ENCODE measurements at places on chromosomes 1 and 21.

DNA sequence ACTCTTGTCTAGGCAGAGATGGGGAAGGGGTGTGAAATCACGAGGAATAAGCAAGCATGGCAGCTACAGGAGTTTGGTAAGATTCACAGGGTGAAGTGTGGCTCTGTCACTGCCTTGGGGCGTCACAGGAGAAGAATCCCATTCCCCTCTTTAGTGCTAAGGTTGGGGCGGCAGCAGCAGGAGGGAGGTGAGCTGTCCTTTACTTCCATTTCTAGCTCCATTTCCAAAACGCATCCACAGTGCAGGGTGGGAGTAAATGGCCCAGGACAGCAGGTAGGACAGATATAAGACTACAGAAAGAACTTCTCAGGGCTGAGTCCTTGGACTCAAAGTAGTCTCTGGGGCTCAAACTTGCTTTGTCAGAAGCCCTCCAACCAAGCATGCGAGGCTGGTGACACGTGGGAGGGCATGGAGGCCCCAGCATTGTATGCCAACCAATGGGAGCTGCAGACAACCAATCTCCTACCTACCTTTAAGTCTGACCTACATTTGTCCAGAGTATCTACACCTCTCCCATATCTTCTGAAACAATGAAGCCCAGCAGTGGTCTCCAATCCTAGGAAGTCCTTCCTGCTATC lies 8.5 kb downstream of the MEF2D start:
- no peak for DNase-seq

GRCh38 chr1:208809876-208810275 lies 565.7 kb upstream of the PLXNA2 start:
- DNase-seq: no peak

DNA sequence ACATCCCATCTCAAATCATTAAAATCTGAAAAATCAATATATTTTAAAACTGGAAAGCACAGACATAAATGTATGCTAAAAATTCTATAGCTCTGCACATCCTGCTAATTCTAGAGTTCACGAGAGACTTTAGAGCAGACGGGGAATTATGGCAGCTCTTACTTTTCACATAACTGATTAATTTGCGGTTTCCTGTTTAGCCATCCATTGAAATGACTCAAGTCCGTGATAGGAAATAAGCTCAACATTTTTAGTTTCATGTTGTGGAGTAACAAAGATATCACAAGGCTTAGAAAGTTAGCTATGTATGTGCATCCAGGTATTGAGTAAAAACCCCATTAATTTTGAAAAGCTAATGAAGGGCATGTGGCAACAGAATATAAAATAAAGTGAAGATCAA lies 123.2 kb downstream of the SMYD2 start:
- DNase-seq: no peak

DNA sequence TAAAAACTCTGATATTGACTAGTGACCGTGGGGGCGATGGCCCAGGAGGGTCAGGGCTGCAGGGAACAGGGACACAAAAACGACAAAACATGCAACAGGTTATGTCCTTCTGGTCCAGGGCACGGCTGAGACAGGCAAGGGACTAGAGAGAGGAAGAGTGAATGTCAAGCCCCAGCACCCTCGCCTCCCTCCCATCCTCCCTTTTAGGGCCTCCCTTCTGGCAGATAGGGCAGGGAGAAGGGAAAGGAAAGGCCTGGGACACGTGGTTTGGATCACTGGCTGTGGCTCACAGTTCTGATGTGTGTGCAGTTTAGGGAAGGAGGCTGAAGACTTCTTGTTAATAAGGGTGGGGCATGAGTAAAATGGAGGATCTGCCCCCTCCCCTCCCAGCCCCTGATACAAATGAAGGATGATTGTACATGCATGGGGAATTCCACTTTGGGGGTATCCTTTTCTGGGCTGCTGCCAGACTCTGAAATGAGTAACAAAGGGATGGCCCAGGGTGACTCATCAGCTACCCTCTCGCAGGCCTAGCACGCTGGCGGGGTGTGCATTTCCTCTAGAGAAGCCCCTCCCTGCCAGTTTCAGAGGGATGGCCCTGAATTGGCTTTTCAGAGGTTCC lies 14.2 kb downstream of the CAPN2 start:
- DNase-seq: no peak

DNA sequence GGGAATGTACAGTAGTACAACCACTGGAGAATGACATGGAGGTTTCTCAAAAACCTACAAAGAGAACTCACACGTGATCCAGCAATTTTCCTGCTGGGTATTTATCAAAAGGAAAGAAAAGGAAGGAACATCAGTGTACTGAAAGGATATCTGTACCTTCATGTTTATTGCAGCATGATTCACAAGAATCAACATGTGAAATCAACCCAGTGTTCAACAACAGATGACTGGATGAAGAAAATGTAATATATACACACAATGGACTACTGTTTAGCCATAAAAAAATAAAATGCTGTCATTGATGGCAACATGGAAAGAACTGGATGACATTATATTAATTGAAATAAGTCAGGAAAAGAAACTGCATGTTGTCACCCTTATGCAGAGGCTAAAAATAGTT lies 19.0 kb upstream of the CYP4A11 start:
- DNase-seq: no peak

- DNase-seq: no peak
Observed at GRCh38 chr1:246687002-246687401, 37.2 kb upstream of the SCCPDH start.

- no peak for DNase-seq
Observed at GRCh38 chr1:21922090-21923013, 14.8 kb downstream of the HSPG2 start.

GRCh38 chr1:164569866-164570265 lies 10.9 kb downstream of the PBX1 start:
- DNase-seq: no peak

DNA sequence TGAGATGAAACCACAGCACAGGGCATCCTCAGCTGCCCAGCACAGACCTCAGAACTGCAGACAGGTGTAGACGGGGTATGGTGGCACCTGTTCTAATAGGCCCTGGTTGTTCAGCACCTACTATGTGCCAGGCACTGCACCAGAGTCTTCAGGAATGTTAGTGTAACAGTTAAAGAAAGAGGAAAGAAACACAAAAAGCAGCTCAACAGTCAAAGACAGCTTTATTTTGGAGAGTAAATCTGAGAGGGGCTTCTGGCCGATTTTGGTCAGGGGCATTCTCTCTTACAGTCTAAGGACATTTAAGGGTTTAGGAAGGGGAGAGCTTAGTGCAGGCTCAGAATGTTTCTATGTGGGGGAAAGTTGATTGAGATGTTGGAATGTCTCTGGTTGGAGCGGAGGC lies 45.2 kb upstream of the ACTL8 start:
- DNase-seq: no peak

GRCh38 chr1:25026730-25027450 lies 96.8 kb upstream of the RUNX3 start:
- DNase-seq: no peak

GRCh38 chr21:42554251-42554961 lies 40.8 kb downstream of the SLC37A1 start:
- no peak for DNase-seq

DNA sequence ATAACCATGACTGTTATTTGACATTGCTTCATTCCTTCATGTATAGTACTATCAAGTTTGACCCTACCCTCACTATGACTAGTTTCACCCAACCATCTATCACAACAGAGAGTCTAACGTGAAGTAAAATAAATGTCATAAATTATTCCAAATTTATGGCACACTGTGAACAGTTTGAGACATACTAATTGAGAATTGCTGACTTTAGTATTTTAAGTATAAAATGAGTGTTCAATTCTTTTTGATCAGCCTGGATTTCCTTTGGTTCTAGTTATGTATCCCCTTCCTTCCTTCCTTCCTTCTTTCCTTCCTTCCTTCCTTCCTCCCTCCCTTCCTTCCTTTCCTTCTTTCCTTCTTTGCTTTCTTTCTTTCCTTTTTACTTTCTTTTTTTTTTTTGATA lies 14.5 kb downstream of the CR1 start:
- no peak for DNase-seq

DNA sequence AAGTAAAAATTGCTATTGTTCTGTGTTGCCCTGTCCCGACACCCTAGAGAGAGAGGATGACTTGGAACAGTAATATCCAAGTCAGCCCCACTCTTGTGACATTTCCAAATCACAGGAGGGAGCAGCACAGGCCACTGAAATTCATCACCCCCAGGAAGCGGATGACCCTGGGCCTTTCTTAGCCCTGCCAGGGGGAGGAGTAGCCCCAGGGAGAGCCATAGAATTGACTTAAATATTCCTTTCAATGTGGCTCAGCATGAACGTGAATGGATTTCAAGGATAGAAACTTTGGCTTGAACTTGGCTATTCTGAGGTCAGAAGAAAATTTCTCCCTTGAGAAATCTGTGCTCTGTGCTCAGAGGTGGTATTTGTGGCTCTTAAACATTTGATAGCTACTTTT lies 80.6 kb downstream of the CENPF start:
- DNase-seq: no peak

DNA sequence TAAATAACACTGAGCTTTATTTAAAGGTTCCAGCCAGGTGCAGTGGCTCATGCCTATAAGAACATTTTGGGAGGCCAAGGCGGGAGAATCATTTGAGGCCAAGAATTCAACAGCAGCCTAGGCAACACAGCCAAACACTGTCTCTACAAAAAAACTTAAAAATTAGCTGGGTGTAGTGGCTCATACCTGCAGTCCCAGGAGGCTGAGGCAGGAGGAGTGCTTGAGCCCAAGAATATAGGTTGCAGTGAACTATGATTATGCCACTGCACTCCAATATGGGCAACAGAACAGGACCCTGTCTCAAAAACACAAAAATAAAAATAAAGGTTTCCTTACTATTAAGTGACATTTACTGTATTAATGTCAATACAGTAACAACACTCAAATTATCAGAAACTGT lies 2.1 kb downstream of the TAF12 start:
- no peak for DNase-seq

DNA sequence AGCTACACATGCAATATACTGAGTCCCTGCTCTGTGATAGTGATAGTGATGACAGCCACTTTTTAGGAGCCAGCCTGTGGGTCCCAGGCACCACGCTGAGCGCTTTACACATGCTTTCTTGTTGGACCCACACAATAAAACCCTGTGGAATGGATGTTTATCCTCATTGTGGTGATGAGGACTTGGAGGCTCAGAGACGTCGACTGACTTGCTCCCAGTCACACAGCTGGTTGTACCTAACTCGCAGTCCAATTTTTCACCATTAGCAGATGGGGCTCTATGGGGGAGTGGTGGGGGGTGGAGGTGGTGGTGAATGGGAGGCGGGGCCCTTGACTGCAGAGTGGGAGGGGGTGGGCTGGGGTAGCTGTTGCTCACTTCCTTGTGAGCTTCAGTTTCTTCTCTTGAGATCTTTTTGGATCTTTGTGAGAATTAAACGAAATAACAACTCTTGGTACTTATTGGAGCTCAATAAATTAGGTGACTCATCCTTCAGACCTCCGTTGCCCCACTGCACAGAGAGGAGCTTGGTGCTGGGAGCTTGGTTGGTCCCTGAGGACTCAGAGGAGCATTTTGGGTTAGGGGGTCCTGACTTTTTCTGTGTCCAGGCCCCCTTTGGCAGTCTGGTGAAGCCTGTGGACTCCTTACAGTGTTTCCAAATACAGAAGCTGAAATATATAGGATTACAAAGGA lies 61.8 kb upstream of the CD1D start:
- DNase-seq: no peak

DNA sequence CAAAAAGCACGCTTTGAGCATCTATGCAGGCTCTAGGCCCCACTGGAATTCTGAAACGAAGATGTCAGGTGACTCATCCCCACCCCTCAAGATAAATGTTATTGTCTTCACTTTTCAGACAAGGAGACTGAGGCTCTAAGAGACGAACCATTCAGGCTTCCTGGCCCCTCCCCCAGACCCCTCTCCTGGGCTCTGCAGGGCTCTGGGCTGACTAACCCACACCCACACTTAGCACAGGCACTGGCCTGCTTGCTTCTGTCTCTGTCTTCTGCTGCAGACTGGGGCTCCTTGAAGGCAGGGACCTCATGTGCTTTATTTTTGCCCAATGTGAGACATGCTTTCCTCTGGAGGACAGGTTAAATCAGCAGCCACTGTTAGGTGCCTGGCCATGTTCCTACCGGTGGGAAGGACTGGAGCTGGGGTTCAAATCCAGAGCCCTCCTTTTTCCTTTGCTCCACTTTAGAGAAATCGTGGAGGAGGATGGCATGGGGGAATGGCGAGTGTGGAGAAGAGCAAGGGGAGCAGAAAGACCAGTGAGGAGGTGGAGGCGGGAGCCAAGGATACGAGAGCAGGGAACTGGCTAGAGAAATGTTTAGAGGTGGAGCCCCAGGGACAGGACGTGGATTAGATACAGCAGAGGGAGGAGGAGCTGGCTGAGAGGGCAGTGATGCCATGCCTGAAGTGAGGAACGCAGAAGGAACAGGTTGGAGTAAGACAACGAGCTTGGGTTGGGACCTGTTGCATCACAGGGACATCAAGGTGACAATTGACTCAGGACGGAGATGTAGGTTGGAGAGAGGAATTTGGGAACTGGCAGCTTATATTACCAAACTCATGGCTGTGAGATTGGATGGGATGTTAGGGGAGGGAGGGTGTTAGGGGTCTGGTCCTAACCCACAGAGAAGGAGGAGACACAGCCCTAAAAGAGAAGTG lies 1.7 kb downstream of the TMEM125 start:
- no peak for DNase-seq

DNA sequence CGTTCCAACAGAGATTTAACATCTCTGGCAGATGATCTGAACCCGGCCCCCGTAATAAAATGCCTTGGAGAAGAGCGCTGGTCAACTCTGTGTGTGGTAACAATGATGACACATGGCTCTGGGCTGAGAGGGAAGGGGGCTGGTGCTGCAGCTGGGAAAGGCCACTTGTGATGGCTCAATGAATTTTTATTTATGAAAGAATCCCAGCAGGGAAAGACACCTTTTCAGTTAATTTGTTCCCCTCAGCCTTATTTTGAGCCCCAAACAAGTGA lies 59.4 kb downstream of the SYT6 start:
- no peak for DNase-seq

DNA sequence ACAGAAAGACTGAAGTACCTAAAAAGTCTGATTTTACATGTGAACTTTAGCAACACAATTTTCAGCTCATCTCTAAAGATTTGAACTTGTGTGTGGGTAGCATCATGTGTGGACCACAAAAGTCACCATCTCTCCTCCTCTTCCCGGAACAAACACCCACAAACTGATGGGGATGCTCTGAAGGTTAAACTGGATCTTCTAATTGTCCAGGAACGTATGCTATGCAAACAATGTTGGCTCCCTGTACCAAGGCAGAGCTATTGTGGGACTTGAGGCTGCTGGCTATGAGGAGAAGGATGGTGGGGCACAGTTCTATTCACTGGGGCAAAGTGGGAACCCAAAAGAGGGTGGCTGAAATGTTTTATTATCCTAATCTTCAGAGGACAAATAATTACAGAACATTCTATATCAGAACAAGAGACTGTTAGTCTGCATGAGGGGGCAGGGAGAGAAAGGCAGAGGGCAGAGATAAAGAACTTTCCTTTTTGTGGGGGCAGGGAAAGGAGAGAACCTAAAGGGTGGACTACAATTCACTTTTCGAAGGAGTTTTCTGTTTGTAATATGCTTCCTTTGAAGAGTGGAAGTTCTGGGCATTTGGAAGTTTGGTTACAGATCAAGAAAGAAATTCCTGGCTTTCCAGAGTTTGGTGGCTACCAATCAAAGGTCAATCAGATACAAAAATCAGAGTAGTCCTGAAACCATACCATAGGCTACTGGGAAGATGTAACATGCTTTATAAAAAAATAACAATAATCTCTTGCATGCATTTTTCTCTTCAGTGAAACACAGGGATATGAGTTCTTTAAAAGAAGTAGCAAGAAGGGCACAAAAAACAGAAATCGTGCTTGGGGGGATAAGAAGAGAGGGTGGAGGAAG lies 62.9 kb downstream of the GADD45A start:
- DNase-seq: no peak

All from NCI-H748 treated with DMSO at 0.1 percent for 48 hours (cell line).